ENCODE measurements at places on chromosomes 12 and 14. TPM values are rescaled to one million over a fixed set of nuclear protein-coding genes. Genes with fewer than 3 reads are reported as not detected.

OR11H7 gene
- not detected for total RNA-seq

DNA sequence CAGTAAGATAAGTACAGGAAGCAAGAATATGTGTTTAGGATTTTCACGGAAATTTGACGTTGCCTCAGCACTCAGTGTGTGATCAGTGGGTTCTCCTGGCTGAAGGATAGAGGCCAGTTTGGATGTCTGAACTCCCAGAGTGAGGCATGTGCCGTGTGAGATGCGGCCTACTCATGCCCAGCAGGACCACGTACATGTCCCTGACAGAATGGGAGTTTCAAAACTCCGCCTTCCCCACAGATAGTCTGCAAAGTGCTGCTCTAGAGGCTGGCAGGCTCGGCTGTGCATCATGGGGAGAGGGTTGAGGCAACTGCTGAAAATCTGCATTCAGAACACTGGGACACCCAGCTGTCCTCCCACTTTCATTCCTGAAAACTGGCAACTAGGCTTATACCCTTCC is 58.3 kb downstream of the NINJ2 start:
- H3K36me3 ChIP-seq: no peaks in the 10 kb centered on the region
- no peak overlapping the region for H3K4me3 ChIP-seq
- DNase-seq: no peak
- no peak overlapping the region for H3K27ac ChIP-seq

PZP gene
- not detected for total RNA-seq

NTF3 gene
- total RNA-seq: not detected

- no peak overlapping the region for H3K27ac ChIP-seq
- H3K4me3 ChIP-seq: no peak overlapping the region
- H3K27me3 ChIP-seq: no peaks in the 10 kb centered on the region
- DNase-seq: no peak
- H3K36me3 ChIP-seq: no peaks in the 10 kb centered on the region
These were observed 60.4 kb downstream of the RASSF8 start for GRCh38 chr12:26018926-26019325.

GRCh38 chr14:61337893-61338292 is 16.5 kb downstream of the PRKCH start:
- no peaks in the 10 kb centered on the region for H3K27me3 ChIP-seq
- no peak overlapping the region for H3K27ac ChIP-seq
- DNase-seq: no peak
- no peaks in the 10 kb centered on the region for H3K36me3 ChIP-seq
- no peak overlapping the region for H3K4me3 ChIP-seq

GLT1D1 gene
- not detected for total RNA-seq

BCL11B gene
- 0.42 TPM for total RNA-seq

- H3K4me3 ChIP-seq: no peak overlapping the region
- DNase-seq: no peak
- no peaks in the 10 kb centered on the region for H3K36me3 ChIP-seq
- H3K27me3 ChIP-seq: no peaks in the 10 kb centered on the region
These were observed 124.1 kb upstream of the LGR5 start for GRCh38 chr12:71315328-71315985.

DNA sequence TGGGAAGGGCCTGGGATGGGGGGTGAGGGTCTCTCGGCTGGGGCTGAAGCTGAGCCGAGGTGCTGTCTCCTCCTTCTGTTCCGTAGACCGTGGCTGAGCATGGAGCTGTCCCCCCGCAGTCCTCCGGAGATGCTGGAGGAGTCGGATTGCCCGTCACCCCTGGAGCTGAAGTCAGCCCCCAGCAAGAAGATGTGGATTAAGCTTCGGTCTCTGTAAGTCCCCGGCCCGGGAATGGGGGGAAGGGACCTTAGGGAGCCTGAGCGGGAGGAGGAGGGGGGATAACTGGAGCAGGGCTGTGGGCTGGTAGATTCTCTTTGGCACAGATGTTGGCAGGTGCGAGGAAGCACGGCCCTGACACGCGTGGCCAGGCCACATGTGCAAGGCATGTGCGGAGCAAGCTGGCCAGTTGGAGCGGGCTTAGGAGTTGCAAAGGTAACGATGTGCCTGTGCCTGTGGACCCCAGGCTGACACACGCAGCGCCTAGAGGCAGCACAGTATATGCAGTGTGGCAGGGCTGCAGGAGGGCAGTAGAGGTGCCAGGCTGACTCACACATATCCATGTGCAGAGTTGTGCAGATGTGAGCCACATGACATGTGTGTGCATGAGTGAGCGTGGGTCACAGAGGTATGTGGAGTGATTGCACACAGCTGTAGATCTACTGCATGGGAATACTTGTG is 512 bp downstream of the PDE1B start:
- no peaks in the 10 kb centered on the region for H3K36me3 ChIP-seq
- peak; percentile 39 for DNase-seq

GRCh38 chr12:50913224-50913623 is 39.1 kb upstream of the HIGD1C start:
- no peak overlapping the region for H3K4me3 ChIP-seq
- no peak overlapping the region for H3K27ac ChIP-seq
- no peaks in the 10 kb centered on the region for H3K27me3 ChIP-seq
- DNase-seq: no peak

DNA sequence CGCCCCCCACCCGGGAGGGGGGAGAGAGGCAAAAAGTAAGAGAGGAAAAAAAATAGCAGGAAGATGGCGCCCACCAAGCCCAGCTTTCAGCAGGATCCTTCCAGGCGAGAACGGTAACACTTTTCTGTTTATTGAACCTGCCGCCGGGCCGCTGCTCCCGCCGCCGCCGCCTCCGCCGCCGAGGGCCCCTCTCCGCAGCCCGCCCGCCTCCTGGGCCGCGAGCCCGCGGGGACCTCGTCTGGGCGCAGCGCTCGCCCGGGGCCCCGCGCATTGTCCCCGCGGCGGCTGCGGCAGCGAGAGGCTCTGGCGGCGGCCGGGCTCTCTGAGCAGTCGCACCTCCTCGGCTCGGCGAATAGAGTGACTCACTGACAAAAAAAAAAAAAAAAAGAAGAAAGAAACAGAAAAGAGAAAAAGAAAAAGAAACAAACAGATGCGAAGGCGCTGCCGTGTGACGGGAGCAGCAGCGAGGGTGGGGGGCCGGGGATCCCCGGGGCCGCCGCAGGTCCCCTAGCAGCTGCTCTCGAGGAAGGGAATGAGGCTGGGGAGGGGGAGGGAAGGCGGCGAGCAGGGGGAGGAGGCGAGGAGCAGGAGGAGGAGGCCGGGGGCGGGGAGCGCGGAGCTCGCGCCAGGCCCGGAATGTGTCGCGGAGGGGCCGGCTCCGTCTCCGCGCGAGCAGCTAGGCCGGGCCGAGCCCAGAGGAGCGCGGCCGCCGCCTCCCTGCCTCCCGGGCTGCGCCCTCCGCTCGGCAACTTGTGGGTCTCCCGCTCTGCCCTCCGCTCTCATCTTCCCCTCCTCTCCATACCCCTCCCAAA is 781 bp downstream of the NPAS3 start:
- peaks cover 36% of the 10 kb centered on the region for H3K27me3 ChIP-seq
- peak overlapping the region; percentile 33 for H3K4me3 ChIP-seq
- DNase-seq: peak; percentile 30
- H3K4me1 ChIP-seq: peaks cover 15% of the 10 kb centered on the region
- no peaks in the 10 kb centered on the region for H3K36me3 ChIP-seq
- no peak overlapping the region for H3K27ac ChIP-seq

DNA sequence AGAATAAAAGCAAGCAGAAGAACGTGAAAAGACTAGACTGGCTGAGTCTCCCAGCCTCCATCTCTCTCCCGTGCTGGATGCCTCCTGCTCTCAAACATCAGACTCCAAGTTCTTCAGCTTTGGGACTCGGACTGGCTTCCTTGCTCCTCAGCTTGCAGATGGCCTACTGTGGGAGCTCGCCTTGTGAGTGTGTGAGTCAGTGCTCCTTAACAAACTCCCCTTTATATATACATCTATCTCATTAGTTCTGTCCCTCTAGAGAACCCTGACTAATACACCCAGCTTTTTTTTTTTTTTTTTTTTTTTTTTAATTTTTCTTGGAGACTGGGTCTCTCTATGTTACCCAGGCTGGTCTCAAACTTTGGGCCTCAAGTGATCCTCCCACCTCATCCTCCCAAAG is 46.9 kb downstream of the ACTN1 start:
- no peak overlapping the region for H3K27ac ChIP-seq
- no peaks in the 10 kb centered on the region for H3K36me3 ChIP-seq
- no peaks in the 10 kb centered on the region for H3K27me3 ChIP-seq
- no peak overlapping the region for H3K4me3 ChIP-seq
- no peaks in the 10 kb centered on the region for H3K4me1 ChIP-seq
- DNase-seq: no peak
